ENCODE measurements at places on chromosomes 12 and 14.

DNA sequence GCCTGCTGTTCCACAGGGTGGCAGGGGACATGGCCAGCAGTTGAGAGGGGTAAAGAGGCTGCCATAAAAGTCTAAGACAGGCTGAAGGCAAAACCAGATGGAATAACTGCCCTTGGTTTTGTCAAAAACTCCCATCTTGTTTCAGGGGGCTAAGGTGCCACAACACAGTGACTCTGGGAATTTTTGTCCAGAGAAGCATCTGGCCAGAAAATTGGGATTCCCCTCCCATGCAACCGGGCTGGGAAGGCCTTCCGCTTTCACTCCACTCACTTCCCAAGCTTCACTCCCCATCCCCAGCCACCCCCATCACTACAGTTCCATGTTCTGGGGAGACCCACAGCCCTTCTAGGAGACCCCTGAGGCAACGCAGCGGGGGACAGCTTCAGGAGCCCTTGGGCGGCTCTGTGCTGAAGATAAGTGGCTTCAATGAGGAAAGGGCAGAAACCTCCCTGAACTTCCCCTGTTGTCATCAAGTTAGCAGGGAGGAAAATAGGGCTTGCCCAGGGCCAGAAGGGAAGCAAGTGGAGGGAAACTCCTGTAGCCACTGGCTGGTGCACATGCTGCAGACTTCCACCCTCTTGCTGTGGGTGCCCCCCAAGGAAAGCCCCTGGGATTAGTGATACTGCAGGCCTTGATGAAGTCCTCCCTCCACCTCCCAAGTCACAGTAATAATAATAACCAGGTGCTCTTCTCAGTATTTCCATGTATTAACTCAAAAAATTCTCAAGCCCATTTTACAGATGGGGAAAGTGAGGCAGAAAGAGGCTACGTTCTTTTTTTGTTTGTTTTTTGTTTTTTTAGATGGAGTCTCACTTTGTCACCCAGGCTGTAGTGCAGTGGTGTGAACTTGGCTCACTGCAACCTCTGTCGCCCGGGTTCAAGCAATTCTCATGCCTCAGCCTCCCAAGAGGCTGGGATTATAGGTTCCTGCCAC is 6.0 kb downstream of the TMEM229B start:
- DNase-seq = no peak

- peak; percentile 83 for DNase-seq
Observed at GRCh38 chr12:93089805-93090569, 160.9 kb upstream of the EEA1 start.

- no peak for DNase-seq
Observed at GRCh38 chr14:61187196-61187905, 93.8 kb downstream of the TMEM30B start.

GRCh38 chr14:79783041-79783440 is 428.3 kb downstream of the DIO2 start:
- no peak for DNase-seq

- DNase-seq = no peak
Observed at GRCh38 chr12:85405781-85406522, 125.9 kb downstream of the ALX1 start.

DNA sequence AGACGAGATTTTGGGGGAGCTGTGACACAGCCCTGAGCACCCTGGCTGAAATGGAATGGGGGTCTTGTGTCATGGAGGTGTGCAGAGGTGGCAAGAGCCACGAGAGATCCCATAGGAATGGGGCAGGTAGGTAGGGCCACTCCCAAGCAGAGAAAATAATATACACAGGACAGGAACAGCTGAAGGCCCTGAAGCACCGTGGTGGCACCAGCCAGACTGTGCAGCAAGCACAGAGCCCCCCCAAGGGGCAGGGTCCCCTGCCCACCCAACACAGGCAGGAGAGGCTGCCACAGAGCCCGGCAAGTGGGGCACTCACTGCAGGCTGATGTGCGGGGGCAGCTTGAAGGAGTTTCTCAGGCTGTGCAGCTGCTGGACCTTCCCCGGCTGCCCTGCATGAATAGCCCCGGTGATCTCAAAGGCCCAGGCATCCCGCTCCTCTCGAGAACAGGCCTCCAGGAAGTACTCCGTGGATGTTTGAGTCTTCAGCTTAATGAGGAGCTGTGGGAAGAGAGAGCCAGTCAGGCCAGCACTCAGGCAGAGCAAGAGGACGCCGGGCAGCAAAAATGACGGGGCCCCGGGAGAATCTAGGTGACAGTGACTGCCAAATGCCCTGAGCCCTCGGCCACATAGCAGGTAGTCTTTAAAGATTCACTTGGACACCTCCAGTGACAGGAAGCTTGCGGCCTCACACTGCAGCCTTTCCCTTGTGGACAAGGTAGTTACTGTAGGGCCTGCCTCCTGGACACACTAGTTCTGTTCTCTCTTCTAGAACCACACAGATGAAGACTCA is 16.7 kb downstream of the PLEK2 start:
- DNase-seq = no peak

DNA sequence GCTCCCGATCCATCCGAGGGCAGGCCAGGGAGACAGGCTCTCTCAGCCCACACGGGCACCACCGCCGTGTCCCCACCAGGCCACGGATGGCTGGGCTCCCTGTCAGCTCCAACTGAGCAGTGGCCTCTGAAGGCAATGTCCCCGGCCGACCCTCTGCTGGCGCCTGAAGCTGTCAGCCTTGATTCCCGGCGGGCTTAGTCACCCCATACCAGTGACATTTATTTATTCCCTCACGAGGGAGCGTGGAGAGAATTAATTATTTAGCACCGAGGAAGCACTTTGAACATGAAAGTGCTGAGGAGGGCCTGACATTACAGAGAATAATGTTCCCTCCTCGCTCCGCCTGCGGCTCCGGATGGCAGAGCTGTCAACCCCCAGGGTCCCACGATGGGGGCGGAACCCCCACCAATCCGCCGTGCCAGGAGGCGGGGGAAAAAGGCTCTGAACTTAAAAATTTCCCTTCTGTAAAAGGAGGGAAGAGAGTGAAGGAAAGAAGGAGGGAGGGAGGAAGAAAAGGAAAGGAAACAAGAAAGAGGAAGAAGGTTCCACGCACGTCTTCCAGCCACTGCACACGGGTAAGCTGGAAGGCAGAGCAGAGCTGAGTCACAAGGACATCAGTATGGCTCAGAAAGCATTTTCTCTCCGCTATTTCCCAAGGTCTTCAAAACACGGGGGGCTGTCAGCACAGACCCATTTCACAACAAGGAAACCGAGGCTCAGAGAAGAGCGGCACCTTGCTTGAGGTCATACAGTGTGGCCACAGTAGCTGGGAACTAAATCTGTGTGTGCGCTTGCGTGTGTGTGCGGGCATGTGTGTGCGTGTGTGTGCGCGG is 108.7 kb upstream of the NCOR2 start:
- no peak for DNase-seq

GRCh38 chr14:99514552-99515300 is 33.5 kb downstream of the CCNK start:
- no peak for DNase-seq

- DNase-seq = no peak
Observed at GRCh38 chr14:75200451-75200850, 24.0 kb upstream of the TMED10 start.

DNA sequence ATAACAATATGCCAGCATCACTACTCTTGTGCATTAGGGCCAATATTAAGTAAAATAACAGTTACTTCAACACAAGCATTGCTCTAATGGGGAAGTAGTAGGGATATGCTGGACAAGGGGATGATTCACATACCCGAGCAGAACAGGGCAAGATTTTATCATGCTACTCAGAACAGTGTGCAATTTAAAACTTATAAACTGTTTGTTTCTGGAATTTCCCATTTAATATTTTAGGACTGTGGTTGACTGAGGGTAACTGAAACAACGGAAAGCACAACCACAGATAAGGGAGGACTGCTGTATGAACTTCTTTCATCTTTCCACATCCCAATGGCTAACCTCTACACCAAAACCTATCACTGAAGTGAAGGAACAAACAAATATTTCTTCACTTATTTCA is 36.8 kb downstream of the SARNP start:
- no peak for DNase-seq

- DNase-seq = no peak
Observed at GRCh38 chr12:20701106-20701505, 6.0 kb downstream of the SLCO1C1 start.

- no peak for DNase-seq
Observed at GRCh38 chr12:123945287-123946151, 27.1 kb downstream of the CCDC92 start.

DNA sequence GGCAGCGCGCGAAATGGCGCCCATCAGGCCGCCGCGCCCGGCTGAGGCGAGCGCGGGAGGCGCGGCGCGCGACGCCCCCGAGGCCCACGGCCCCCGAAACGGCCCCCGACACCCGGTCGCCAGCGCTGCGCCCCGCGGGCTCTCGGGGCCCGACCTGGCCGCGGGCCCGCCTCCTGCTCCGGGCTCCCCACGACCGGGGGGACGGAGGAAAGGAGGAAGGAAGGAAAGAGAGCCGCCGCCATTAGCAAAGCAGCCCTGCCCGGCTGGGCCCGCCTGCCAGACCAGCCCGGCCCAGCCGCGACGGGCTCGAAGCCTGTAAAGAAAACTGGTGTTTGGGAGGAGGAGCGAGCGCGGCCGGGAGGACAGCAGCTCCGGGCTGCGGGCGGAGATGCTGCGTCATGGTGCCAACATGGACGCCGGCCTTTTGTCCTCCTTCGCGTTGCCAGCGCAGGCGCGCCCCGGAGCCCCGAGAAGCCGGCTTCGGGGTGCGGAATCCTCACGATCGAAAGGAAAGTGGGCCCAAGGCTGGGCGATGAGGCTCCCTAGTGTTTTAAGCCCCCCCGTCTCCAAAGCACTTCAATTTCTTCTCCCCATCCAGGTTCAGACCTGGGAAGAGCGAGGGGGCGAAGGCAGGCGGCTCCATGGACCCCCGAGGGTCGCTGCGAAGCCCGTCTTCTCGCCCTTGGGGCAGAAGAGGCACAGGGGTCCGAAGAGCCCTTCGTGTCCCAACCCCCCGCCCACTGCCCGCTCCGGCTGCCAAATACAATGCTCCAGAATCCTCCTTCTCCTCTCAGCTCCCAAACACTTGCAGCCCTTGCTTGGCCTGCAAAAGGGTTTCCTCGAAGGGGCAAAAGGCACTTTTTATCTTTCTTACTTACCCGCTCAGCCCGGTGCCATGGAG is 2.9 kb upstream of the SETD1B start:
- DNase-seq = no peak

DNA sequence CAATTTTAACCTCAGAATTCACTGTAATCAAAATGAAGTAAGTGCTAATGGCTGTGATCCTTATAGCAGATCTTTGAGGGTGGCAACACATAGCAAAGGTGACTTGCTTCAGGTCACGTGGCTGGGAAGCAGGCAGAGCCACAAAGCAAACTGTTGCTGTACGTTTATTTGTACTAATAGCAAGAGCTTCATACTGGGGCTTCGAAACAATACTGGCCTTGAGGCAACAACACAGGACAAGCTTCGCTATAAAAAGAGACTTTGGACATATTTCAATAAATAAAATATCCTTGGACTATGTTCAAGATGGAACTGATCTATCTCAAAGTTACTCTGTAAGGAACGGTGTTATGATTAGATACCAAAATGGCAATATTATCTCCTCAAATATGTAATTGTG is 44.6 kb downstream of the MSRB3 start:
- DNase-seq = no peak

- no peak for DNase-seq
Observed at GRCh38 chr14:37195327-37195726, 2.4 kb upstream of the MIPOL1 start.

DNA sequence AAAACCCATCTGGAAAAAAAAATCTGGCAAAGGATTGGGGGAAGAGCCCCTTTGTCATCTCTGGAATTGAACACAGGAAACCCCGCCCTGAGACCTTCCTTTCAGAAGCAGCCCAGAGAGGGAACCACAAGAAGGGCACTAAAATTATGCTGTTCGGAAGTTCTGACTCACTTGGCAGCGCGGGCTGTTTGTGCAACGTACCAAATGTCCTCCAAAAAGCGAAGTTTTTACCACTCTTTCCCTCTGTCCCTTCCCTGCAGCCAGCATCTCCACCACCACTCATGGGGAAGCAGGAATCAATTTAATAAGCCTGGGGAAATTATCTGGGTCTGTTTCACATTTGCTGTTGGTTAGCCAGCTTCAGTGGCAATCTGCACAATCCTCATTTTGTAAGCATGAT is 3.2 kb upstream of the SYNE3 start:
- no peak for DNase-seq

DNA sequence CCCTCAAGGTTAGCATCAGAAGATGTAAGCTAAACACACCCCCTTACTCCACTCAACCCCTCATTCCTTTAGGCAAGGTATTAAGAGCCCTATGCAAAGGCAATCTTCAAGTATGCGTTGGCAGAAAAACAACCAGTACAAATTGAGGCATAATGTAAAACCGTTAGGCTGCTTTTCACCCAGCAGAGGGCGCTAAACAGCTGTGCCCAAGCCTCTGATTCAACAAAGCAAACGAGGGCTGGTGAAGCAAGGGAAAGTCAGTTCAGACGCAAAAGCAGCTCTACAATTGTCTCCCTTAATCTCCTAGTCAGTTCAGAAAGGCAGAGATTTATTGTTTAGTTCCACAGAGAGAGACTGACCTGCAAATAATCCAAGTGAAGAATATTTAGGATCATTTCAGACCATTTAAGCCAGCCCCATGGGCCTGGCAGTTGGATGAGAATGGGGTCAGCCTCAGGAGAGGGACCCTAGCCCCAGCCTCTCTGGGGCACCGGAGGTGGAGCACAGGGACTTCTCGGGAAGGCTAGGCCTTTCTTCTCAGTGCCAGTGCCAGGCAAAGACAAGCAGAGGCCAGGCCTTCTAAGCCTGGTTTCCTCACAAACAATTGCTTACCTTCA is 23.5 kb downstream of the DCAF5 start:
- DNase-seq = no peak

GRCh38 chr12:3130057-3130830 is 53.1 kb downstream of the TSPAN9 start:
- no peak for DNase-seq

- no peak for DNase-seq
Observed at GRCh38 chr12:74468401-74468800, 69.2 kb upstream of the ATXN7L3B start.

DNA sequence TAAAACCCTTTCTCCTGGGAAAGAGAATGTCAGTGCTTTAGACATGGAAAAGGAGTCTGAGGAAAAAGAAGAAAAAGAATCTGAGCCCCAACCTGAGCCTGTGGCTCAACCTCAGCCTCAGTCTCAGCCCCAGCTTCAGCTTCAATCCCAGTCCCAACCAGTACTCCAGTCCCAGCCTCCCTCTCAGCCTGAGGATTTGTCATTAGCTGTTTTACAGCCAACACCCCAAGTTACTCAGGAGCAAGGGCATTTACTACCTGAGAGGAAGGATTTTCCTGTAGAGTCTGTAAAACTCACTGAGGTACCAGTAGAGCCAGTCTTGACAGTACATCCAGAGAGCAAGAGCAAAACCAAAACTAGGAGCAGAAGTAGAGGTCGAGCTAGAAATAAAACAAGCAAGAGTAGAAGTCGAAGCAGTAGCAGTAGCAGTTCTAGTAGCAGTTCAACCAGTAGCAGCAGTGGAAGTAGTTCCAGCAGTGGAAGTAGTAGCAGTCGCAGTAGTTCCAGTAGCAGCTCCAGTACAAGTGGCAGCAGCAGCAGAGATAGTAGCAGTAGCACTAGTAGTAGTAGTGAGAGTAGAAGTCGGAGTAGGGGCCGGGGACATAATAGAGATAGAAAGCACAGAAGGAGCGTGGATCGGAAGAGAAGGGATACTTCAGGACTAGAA is 6.1 kb downstream of the PNN start:
- DNase-seq = no peak

All from smooth muscle cell of the brain vasculature (primary cell).